ENCODE measurements at places on chromosomes 11 and 22.

DNA sequence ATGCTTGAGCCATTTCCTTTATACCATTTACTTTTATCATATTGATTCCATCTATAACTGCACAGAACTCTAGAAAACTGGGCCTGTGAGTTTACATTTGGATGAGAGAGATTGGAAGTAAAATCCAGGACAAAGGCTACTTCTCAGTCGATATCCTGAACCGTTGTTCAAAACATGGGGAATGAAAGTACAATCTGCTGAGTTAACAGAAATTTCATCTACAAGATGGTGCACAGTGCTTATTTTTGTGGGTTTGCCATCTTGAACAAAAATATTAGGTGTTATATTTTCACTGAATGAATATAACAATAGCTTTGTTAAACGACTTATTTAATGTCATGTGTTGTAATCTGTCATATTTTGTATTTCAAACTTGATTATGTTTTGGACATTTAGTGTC, 622.6 kb downstream of the LUZP2 start:
- DNase-seq = no peak

DNA sequence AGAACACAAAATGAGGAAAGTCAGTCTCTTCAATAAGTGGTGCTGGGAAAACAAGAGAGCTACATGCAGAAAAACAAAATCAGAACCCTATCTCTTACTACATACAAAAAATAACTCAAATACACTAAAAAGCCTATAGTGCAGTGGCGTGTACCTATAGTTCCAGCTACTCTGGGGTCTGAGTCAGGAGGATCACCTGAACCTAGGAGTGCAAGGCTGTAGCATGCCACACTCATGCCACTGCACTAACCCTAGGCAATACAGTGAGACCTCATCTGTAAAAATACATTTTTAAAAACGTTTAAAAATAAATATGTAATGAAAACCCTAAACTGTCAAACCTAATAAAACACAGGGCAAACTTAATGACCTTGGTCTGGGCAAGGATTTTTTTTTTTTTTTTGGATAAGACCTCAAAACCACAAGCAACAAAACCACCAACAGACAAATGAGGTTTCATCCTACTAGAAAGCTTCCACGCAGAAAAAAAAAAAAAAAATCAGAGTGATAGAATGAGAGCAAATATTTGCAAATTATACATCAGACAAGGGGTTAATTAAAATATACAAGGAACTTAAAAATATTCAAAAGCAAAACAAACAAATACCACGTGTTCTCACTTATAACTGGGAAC, 35.2 kb downstream of the XKR3 start:
- DNase-seq = no peak

DNA sequence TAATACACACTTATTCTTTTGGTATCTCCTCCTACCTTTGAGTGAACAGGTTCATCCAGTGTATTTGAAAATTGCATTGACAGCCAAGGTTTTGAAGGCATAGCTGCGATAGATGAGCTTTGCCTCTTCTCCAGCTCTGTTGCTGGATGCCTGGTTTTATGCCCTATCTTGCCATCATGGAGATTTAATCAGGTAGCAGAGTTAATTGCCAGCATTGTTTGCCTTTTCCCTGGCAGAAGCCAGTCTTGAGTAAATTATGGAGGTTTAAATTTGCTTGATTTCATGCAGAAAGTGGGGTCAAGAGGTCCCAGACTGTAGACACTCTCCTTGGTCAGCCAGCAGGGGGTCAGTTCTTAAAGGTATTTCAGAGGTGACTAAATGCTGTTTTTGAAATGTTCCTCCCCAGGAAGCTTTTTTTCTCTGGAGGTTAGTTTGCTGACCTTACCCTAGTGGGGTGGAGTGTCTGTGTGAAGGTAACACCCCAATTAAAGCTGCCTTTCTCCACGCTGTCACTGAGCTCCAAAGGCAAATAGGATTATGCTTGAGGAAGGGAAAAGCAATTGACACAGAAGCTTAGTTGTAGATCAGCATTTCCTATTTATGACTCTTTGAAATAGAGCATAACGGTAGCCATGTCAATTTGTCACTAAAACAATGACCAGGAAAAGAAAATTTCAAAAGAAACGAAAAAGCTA, 96.0 kb downstream of the EXT2 start:
- DNase-seq = no peak

- DNase-seq = no peak
Observed at GRCh38 chr11:839875-840617, 2.3 kb downstream of the POLR2L start.

DNA sequence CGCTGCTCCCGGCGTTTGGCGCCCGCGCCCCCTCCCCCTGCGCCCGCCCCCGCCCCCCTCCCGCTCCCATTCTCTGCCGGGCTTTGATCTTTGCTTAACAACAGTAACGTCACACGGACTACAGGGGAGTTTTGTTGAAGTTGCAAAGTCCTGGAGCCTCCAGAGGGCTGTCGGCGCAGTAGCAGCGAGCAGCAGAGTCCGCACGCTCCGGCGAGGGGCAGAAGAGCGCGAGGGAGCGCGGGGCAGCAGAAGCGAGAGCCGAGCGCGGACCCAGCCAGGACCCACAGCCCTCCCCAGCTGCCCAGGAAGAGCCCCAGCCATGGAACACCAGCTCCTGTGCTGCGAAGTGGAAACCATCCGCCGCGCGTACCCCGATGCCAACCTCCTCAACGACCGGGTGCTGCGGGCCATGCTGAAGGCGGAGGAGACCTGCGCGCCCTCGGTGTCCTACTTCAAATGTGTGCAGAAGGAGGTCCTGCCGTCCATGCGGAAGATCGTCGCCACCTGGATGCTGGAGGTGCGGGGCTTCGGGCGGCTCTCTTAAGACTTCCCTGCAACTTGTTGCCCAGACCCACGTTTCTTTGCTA, at the start of gene CCND1:
Gene CCND1, plus strand, starts transcription at position 162 of the 587 bp plus-strand sequence. Its CDS starts 158 bp downstream, at position 320.
- DNase-seq = no peak

DNA sequence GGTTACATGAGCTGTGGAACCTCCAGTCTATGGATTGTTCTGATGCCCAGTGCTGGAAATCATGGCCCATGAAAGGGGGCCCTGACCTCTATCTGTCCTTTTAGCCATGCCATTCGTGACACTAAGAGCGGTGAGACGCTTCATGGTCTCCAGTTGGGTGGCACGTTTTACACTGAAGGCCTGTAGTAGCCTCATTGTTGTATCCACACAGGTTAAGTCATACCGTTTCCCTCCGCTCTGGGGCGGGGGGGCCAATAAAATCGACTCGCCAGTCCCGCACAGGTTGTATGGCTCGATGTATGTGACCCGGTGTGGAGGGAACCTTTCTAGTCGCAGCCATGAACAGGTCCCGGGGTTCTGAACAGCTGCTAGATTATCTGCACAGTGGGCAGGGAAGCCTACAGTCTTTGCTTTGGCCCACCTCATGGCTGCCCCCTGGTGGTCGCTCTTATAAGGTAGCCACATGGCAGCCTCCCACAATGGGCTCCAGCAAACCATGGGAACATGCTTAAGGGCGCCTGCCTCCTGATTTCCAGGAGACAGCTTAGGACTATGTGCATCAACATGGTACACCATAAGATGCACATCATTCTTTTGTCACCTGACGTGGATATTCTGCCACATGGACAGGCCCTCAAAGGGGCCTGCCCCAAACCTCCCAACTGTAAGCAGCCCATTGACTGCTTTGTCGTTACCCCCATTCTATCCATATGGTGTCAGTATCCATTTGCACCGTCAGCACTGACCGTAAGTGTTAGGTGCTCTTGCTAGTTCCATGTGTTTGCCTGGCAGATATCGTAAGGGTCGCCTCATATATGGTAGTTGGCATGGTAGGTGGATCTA, 19.7 kb upstream of the APOL3 start:
- DNase-seq = peak; percentile 30

DNA sequence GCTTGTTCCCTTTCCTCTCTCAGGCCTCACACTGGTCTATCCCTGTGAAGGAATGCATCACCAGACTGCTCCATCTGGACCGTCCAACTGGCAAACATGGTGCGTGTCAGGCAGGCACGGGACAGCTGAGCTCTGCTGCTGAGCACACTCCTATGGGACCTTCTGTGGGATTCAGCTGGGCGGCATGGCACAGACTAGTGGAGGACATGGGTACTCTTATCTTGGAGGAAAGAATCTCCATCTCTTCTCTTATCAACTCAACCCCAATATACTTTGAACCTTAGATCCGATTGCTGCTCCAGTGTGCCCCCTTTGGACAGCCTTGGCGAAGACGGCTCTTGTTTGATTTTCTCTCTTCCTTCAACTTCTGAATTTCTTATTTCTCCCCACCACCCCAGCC, 593.6 kb downstream of the ETS1 start:
- no peak for DNase-seq

- no peak for DNase-seq
Observed at GRCh38 chr11:58726737-58727414, 4.9 kb downstream of the GLYAT start.

DNA sequence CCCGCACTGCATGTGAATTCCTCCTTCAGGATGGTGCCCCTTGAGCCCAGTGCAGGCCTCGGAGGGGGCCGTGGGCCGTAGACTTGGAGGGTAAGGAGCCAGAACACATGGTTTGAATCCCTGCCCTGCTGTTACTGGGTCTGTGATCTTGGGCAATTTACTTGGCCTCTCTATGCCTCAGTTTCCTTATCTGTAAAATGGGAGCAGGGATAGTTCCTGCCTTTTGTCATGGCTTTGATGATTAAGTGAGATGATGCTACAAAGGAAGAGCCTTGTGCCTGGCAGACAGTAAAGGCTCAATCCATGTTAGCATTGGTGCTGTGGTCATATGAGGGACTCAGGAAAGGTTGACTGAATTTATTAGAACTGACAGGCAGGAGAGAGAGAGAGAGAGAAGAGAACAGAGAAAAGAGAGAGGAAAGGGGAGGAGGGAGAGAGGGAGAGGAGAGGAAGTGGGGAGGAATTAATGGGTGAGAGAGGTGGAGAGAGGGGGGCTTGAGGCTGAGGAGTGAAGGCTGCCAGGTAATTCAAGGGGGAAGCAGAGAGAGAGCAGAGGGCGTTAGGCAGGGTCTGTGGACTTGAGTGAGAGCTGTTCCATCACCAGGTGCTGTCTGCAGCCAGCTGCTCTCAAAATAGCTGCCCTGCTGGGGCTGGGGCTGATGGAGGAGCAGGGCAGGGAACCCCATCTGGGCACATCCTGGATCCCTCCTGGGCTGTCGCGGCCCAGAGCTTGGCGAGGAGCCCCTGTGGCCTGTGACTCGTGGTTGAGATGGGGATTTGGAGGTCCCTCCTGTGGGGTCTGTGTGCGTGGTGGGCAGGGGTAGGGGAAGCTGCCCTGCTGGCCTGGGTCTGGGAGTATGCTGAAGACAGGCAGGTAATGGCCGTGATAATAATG, 44.1 kb downstream of the MCM5 start:
- DNase-seq = no peak

DNA sequence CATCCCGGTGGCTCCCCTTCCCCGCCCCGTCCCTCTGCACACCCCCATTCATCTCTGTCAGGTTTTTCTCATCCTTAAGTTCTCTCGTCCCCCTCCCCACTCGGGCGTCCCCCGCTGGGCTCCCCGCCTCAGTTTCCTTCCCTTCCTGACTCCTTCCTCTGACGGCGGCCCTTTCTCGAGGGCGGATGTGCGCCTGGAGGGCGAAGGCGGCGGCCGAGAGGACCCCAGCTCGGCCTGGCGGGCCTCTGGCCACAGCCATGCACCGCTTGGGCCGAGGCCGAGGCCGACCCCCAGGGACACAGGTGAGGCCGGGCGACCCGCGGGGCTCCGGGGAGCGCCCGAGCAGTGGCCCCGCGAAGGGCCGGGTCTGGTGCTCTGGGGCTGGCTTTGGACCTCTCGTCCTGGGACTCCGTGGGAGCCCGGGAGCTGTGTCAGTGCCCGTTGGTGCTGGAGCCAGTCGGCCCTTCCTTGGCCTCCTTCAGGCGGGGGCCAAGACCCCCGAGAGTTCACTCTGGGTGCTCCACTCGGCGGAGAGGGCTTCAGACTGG, 2.9 kb downstream of the PHLDB1 start:
- DNase-seq = no peak

GRCh38 chr11:78943841-78944240, 369.2 kb upstream of the NARS2 start:
- no peak for DNase-seq

Data from anterior cingulate cortex (tissue), 58 donors.